ENCODE measurements at places on chromosomes 5 and 9.

GRCh38 chr5:6043491-6044310 is 334.6 kb downstream of the MED10 start:
- DNase-seq = no peak

DNA sequence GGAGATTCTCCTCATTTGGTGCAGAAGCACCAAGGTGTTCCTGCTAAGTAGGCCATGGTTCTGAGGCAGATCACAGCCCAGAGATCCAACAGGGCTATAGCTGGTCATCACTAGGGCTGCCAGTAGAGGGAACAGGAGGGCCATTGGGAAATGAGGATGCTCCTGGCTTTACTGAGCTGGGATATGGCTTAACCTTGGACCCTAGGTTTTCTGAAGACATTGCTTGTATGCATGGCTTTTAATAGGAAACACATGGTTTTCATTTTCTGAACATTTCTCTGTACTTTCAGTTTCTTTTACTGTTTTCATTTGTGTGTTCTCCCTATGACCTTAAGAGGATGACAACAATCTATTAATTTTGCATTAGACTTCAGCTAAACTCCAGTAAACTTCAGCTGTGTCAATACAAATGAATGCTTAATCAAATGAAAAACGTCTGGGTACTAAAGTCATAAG is at the start of gene IFNW1:
Gene IFNW1 (minus strand): TSS at position 406 of the 456 bp plus-strand sequence. CDS start 262 bp downstream, at position 144.
- DNase-seq = no peak

DNA sequence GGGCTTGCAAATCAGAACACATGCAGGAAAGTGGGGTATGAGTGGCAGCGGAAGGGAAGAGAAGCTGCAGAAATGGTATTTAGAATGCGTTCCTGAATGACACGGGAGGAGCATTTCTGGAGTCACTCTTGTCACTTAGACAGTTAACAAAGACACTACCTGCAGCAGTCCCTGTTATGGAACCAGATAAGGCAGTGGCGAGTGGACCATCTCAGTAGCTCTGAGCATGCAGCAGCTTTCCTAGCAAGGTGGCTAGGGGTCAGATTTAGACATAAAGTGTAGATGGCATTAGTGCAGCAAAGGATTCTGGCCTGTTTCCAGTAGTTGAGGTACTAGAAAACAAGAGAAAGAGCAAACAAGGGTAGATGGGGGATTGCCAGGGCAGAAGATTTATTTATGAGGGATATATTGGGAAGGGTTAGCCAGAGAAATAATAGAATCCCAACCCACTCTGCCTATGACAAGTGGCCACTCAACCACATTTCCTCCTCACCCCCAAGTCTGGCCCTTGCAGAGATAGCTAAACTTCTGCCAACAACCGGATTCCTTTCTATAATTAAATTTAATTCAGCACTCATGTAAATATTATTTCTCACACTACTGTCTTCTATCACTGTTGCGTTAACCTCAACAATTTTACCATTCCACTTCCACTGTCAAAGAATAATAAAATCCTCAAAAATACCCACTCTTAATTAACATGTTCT is 201.6 kb downstream of the DCP2 start:
- no peak for DNase-seq

GRCh38 chr5:1089621-1090040 is 22.2 kb downstream of the SLC12A7 start:
- no peak for DNase-seq

GRCh38 chr5:124302533-124302932 is 443.9 kb downstream of the ZNF608 start:
- DNase-seq = no peak
